Stimulated activated CD4-positive, alpha-beta T cell treated with anti-CD3 and anti-CD28 coated beads, Interleukin-1b, Interleukin-23, amount 100 ng/mL, for 1 hour (primary cell): ENCODE measurements at places on chromosomes 1 and 21.

DNA sequence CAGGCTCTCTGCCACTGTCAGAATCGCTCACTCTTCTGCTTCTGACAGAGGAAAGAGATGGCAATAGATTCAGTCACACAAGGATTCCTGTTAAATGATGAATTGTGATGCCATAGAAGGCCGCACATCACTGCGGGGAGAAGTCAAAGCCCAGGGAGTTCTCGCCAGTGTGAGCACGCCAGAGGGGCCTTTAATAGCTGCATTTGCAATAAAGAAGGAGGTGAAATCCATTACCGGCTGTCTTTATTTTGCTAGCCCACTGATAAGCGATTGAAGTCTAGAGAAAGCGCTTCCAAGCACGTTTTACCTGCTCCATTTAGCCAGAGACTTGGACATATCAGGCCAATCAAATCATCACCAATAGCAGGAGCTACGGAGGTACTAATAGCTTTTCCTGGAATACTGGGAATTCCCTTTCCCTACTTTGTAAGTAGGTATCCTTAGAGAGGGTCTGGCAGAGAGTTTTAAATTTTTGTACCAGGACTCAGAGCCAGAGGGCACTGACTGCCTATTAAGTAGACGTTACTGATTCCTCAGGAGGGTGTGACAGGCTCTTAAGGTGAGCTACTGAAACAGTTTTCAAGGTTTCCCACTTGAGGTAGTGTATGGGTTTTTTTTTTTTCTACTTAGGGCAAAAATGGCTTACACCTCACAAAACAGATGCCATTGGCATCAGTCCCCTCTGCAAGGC is 10.2 kb upstream of the TARBP1 start:
- no peak for DNase-seq

GRCh38 chr1:81296601-81297000 is 504.1 kb upstream of the ADGRL2 start:
- DNase-seq: no peak

- no peak for DNase-seq
Measured at GRCh38 chr1:246624091-246624490, 57.8 kb downstream of the CNST start.

GRCh38 chr1:23624440-23624839 is 65.1 kb upstream of the ID3 start:
- no peak for DNase-seq

GRCh38 chr1:111643696-111644095 is 24.1 kb downstream of the RAP1A start:
- no peak for DNase-seq

DNA sequence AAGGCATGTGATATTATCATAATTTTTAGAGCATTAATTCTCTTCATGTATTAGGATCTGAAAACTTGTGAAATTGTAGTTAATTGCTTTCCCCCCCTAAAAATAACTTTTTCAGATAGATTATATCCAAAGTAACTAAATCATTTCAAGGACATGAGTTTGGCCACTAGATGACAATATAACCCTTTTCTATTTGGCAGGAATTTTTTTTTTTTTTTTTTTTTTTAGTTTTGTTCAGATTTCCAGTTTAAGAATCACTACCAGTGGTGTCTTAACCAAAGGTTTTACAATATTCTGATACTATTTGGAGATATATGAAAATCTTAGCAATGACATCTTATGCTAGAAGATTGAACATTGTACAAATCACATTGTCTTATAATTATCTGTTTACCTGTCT is 370.8 kb downstream of the AMY1C start:
- DNase-seq: no peak

GRCh38 chr1:61865646-61866220 is 123.5 kb downstream of the PATJ start:
- no peak for DNase-seq

DNA sequence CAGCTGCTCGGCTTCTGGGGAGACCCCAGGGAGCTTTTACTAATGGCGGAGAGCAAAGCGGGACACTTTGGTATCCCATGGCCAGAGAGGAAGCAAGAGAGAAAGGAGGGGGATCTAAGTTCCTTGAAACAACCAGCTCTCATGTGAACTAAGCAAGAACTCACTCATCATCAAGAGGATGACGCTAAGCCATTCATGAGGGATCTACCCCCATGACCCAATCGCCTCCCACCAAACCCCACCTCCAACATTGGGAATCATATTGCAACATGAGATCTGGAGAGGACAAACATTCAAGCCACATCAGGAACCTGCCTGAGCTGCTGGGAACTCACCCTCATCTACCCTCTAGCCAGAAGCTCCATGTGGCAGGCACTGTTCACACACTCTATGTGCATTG is 372.1 kb upstream of the RUNX1 start:
- DNase-seq: no peak

DNA sequence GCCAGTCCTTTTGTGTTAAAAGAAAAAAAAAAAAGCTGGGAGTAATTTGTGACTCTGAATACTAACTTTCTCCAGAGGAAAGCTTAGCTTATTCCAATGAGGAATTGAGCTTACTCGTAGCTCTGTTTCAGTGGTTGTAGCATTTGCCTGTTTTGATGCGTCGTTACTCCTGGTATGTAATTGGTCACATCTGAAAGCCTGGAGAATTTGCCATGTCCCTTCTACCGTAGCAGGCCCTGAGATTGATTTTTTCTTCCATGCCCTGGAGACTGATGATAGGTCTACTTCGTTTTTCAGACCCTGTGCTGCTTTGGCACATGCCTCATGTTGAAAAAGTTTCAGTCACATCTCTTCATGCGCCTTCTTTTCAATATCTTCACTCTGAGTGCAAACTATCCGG is 1103.0 kb downstream of the PLA2G4A start:
- DNase-seq: no peak

DNA sequence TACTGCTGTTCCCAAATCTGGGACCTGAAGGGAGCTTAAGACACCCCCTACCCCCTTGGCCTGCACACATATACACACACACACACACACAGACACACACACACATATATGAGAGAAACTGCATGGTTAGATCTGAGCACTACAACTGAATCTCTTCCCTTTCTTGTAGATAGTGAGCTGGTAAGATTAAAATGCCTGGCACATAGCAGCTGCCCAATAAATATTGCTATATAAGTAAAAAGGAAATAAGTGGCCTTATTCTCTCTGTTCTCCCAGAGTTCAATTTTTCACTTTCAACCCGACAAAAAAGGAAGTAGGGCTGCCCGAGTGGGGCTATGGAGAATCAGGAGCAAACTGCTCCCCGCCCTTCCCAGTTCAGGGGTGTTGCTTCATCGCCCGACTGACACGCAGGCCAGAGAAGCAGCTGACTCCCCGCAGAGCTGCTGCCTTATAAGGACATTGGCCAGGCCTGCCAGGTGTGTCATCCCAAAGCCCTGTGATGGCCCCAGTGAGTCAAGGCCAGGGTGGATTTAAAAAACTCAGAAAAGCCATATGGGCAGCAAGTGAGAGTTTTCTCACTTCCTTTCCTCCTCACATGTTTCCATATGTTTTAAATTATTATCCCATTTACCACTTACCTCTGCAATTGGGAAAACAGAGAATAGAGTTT is 106.5 kb upstream of the SLC44A3 start:
- no peak for DNase-seq

DNA sequence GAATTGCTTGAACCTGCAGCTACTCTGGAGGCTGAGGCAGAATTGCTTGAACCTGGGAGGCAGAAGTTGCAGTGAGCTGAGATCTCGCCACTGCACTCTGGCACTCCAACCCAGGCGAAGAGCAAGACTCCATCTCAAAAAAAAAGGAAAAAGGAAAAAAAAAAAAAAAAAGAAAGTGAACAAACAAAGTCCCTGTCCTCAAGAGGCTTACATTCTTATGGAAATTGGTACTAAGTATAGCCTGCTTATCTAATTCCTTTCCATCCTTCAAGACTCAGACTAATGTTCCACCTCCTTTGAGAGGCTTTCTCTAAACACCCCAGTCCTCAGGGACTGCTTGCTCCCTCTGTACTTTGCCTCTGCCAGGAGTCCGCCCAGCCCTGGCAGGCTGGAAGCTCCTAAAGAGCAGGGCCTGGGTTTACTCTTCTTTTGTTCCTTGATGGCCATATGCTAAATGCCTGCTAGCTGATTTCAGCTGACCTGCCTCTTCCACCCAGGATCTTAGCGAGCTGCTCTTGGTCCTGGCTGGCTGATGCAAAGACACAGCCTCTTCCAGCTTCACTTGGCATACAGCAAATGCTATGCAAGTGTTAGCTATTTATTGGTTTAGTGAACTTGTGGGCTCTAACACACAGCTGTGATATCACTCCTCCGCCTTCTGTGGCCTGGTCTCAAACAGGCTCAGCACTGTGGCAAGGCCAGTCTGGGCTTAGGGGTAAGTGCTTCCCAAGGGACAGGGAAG is 9.8 kb downstream of the SLC9A1 start:
- no peak for DNase-seq

DNA sequence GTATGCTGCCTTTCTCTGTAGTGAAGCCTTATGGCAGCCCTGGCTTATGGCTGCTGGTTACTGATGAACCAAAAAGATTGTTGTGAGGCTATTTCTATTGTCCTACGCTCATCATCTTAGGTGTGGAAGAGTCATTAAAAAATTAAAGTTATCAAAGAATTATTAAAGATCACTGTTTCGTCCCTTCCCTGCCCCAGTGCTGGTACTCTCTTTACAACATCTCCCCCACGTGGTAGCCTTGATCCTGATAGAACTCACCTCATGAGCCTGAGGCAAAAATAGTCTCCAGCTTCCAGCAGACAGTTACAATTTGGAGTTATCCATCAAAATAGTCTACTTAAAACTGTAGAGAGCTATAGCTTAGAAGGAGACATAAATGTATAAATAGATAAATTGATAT is 201.5 kb downstream of the S1PR1 start:
- no peak for DNase-seq

DNA sequence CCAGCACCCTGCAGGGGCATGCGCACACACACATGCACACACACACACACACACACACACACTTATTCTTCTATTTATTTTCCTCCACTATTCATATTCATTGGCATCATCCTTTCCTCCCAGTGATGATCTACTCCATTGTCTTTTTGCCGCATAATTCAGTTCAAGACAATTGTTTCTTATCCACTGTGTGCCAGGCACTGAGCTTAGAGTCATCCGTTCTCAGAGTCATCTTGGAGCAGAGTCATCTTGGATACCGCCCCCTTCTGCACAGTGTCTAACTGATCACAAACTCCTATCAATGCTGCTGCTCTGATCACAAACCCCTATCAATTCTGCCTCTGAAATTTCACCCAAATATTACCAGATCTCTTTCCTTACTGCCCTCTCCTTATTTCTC is 102.8 kb upstream of the PROX1 start:
- no peak for DNase-seq

- DNase-seq: no peak
Measured at GRCh38 chr1:244221991-244222390, 170.9 kb downstream of the ZBTB18 start.

DNA sequence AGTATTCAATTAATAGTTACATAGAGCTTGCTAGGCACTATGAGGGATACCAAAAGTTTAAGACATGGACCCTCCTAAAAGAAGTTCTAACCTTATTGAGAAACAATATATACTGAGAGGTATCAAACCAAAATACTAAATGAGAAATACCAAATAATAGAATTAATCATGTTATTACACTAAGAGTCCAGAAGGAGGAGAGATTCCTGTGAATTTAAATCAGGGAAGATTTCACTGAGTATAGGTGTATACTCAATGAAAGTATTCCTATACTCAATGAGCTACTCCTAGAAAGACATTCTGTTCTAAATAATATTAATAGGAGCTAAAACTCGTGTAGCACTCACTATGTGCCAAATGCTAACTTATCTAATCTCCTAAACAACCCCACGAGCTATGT is 9.4 kb downstream of the CR1L start:
- DNase-seq: no peak

- peak; percentile 1 for DNase-seq
Measured at GRCh38 chr1:53681977-53682685, 56.8 kb downstream of the GLIS1 start.

DNA sequence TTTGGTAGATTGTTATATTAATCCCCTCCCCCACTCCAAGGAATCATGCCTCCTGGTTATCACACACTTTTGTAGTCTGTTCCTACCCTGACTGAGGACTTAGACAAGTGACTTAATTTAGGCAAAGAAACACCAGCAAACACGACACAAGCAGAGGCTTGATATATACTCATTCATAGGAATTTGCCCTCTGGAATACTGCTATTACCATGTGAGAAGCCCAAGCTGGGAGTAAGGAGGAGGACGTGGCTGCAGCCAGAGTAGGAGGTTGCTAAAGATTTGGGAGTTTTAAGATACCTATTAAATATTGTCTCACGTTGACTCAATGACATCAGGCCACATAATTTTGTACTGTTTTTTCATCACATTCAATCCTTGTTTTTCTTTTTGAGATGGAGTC is 100.2 kb downstream of the LRRC53 start:
- no peak for DNase-seq

DNA sequence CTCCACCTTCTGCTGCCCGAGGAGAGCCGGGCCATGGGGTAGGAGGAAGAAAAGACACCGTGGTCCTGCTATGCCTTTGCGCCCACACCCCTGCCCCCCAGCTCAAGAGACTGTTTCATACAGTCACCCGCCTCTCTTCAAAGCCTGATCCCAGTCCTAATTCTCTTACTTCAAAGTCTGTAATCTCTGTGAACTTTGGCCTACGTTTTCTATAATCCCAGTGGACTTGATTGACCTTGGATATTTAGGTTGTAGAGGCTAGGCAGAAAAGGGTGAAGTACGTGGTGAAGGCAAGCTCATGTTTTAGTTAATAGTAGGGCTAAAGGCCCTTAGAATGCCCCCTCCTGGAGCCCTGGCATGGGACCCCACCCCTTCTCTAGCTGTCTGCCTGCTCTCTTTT is 28.4 kb downstream of the VPS13D start:
- no peak for DNase-seq

DNA sequence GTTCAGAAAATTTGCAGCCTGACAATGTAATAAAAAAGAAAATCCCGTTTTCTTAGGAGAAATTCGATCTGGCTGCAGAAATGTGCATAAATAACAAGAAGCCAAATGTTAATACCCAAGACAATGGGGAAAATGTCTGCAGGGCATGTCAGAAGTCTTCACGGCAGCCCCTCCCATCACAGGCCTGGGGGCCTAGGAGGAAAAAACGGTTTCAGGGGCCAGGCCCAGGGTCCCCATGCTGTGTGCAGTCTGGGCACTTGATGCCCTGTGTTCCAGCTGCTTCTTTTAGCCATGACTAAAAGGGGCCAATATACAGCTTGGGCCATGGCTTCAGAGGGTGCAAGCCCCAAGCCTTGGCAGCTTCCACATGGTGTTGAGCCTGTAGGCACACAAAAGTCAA is 6.5 kb upstream of the PRDX6 start:
- no peak for DNase-seq

- no peak for DNase-seq
Measured at GRCh38 chr1:154884869-154885701, 15.0 kb upstream of the KCNN3 start.

DNA sequence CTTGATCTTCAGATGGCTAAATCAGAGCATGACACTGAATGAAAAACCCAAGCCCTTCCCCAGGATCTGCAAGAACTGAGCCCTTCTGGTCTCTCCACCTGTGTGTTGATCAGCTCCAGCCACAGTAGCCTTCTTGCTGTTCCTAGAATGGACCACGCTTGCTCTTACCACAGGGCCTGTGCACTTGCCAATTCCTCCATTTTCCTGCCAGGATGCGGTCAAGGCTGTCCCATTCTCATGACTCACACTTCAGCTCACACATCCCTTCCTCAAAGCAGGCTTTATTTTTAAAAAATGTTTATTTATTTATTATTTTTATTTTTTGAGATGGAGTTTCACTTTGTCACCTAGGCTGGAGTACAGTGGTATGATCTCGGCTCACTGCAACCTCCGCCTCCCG is 43.6 kb upstream of the GRHL3 start:
- DNase-seq: no peak

- DNase-seq: no peak
Measured at GRCh38 chr1:32892368-32893197, 6.3 kb downstream of the HPCA start.
